ENCODE measurements at places on chromosomes 7 and 10.

DNA sequence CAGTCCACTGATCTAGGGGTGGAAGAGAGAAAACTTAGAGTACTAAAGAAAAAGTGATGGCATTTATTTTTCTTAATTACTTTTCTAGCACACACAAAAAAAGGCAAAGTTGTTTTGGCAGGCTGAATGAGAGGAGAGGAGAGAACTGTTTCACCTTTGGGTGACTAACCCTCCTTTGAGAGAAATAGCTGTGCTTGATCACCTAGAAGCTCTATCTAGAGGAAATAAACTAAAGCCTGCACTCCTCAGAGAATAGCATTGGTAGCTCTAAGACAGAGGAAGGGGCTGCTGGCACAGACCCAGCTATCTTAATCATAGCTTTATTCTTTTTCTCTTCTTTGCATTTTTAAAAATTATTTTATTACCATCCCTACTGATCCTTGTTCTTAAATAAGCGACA, 6.3 kb downstream of the TMEM243 start:
- DNase-seq: no peak

- no peak for DNase-seq
These were observed 22.7 kb upstream of the AGFG2 start for GRCh38 chr7:100516135-100516812.

- DNase-seq: no peak
These were observed at the start of gene WNT2 for GRCh38 chr7:117322741-117323304. Gene WNT2 (minus strand): TSS chr7:117323058. CDS start chr7:117322989, 69 bp downstream.

DNA sequence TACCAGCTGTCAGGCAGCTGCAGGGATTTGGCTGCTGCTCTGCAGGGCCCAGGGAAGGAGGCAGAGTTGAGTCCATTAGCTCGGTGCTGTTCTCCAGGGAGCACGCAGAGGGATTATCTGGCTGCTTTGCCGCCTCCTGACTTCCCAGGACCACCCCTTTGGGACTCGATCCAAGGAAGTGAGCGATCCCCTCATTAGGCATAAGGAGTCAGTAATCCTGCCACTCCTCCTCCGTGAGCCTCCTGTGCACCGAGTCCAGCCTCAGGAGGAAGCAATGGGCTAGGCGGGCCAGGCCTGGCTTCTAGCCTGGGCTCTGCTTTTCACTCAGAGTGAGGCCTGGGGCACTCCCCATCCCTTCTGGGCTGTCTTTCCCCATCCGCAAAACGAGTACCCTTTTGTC, 417.9 kb downstream of the RPS24 start:
- DNase-seq: peak; percentile 49

- DNase-seq: no peak
These were observed 168.7 kb downstream of the CAMK1D start for GRCh38 chr10:12518024-12518423.

DNA sequence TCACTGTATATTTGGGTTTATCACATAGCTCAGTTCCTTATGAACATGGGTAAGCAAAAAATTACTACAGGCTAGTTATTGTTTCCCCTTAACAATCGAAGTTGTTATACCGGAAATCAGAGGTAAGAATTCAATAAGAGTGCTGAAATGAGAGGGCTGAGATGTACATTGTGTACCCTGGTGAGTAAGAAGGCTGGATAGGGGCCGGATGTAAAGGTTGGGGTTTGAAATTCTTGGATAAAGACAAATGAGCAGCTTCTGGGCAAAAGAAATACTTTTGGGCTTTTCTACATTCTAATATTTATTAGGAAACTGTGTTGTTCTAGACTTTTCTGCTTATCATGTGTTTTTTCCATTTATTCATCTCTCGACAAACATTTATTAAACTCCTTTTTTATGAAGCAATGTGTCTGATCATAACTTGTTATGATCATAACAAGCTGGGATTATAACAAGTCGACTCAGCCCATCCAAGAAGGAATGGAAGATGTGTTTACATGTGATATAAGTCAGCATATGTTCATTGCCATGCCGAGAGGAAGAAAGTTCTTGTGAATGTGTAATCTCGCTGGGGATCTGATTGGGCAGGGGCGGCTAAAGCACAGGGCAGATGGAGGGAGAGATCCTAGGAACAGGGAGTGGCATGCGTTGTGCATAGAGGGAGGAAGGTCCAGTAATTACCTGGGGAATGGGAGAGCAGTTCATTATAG, 155.3 kb downstream of the PLXDC2 start:
- DNase-seq: no peak

GRCh38 chr7:98810153-98810802, 59.5 kb downstream of the TMEM130 start:
- peak; percentile 72 for DNase-seq

- no peak for DNase-seq
These were observed 78.4 kb downstream of the AKR1D1 start for GRCh38 chr7:138154661-138155060.

DNA sequence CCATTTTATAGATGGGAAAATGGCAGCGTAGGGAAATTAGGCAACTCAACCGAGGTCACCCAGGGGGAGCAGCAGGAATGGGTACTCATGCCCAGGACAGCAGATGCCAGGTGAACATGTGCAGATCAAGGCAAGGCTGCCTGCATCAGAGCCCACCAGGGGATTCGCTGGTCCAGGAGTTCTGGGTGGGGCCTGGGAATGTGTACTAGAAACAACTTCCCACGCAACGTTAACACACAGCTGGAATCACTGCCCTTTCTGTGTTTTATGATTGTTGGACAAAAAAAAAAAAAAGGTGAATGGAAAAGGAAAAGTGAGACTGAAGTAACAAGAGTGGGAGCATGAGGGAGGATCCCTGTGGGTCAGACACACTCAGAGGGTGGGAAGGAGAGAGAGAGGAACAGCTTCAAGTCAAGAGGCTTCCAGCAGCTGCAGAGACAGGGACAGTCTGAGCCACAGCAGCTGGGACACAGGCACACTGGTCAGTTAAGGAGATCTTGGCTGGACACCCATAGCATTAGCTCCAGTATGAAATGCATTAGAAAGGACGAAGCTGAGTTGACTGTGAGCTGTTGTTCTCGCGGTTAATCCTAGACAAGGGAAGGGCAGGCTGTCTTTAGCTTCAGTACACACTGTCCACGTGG, 187.9 kb upstream of the INHBA start:
- DNase-seq: no peak

- no peak for DNase-seq
These were observed 195.5 kb upstream of the HPS1 start for GRCh38 chr10:98642281-98642680.

GRCh38 chr10:76119515-76119914, 688.1 kb downstream of the LRMDA start:
- no peak for DNase-seq

DNA sequence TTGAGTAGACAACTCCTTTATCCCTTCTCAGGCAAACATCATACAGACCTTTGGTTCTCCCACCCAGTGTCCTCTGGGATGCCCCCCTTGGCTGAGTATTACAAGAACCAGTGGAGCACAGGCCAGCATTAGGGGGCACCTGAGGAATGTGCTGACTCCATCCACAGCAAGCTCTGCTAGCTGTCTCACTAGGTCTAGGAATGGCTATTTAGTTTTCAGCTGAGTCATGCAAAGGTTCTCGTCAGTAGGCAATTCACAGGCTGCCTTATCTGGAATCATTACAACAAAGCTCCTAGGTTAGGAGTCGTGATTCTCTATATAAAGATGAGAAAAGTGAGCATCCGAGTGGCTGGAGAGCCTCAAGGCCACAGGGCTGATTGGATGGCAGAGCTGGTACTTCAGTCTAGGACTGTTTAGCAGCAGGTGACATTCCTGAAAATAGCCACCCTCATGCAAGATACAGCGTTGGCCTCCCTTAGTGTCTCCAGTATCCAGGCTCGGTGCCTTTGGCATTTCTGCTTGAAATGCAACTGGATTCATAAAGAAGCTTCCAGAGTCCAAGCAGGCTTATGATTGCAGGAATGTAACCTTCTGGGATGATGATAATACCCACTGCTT, 75.8 kb downstream of the CDCA7L start:
- DNase-seq: no peak

DNA sequence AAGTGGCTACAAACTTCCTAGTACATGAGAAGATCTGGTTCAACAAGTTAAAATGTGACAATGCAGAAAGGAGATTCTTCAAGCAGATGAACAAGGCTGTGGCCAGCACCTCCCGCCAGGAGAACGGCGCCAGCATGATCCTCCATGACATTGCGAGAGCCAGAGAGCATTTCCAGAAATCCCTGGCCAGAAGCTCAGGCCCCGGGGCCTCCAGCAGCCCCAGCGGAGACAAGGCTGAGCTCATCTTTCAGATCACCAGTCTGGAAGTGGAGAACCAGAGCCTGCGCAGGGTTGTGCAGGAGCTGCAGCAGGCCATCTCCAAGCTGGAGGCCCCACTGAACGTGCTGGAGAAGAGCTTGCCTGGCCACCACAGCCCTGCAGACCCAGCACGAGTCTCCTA, 40.1 kb upstream of the ZNF273 start:
- DNase-seq: no peak

DNA sequence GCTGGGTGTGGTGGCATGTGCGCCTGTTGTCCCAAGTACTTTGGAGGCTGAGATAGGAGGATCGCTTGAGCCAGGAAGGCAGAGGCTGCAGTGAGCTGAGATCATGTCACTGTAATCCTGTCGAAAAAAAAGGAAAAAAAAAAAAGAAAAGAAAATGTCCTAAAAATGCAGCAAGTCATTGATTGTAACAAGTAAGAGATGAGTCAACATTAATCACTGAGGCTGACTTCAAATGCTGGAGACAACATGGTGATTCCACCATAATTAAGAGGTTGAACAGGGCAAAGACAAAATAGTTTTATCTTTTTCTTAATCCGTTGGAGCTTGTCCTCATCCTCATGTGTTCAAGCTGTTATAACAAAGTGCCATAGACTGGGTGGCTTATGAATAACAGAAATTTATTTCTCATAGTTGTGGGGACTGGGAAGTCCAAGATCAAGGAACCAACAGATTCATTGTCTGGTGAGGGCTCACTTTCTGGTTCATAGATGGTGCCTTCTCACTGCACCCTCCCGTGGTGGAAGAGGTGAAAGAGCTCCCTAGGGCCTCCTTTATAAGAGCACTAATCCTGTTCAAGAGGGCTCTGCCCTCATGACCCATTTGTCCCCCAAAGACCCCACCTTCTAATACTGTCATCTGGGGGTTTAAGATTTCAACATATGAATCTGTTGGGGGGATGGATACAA, 60.3 kb downstream of the TBXAS1 start:
- no peak for DNase-seq

GRCh38 chr7:100575206-100575631, 1.5 kb upstream of the SAP25 start:
- no peak for DNase-seq

DNA sequence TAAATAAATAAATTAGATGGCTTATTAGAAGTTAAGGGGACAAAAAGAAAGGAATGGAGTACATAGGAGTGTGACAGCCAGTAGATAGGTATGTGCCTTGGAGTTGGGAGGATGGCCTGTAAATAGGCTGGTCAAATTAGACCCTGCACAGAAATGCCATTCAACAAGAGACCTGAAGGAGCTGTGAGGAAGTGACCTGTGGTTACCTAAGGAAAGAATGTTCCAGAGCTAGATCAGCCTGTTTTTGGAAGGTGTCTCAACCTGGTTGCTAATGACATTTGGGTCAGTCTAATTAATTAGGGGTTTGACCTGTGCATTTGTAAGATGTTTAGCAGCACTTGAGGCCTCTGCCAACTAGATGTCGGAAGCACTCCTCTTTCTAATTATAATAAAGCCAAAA, 315.3 kb upstream of the PLXDC2 start:
- no peak for DNase-seq

- no peak for DNase-seq
These were observed 201.7 kb upstream of the FOXP2 start for GRCh38 chr7:114212721-114213429.

DNA sequence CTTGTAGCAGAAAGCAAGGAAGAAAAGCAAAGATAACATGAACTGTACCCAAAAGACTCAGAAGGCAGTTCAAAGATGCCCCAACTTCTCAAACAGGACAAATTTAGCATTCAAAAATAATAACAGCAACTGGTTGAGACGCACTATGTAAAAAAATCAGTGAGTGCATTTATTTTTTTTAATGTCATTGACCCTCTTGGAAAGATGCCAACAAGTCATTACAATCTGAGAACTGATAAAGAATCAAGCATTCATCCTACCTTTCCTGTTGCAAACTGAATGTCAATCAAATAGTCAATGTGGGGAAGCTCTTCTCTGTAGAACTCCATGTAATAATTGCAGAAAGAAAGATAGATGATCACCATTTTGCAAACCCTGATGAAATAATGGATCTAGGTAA, 1.7 kb upstream of the CCDC186 start:
- DNase-seq: no peak

- DNase-seq: no peak
These were observed 60.4 kb upstream of the DUSP5 start for GRCh38 chr10:110437351-110437605.

DNA sequence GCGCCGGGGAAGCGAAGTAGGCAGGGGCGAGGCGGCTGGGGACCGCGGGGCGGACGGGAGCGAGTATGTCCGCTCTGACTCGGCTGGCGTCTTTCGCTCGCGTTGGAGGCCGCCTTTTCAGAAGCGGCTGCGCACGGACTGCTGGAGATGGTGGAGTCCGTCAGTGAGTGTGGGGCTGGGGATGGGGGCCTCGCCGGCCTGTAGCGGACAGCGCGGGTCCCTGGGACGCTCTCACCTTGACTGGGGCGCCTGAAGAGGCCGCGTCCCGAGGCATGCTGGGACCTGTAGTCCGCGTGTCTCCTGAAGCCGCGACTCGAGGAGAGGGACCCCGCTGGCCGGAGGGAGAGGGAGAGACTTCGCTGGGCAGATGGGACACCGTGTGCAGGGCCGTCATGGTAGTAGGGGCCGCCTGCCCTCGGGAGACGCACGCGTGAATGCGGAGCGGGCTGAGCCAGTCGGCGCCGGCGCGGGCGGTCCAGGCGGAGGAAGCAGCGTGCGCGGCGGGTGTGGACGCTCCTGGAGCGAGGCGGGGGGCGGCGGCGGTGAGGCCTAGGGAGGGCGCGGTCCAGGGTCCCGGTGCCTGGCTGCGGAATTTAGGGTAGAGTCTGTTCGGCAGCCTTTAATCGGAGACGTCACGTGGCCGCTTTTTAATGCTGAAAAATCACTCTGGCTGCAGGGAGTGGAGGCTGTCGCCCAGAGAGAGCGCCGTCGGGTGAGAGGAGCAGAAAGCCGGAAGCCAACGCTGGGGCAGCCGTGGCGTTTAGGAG, at the start of gene NDUFB2:
NDUFB2 (plus strand) TSS at position 29 of the 767 bp plus-strand sequence; CDS start at position 66, 37 bp downstream.
- peak; percentile 84 for DNase-seq

GRCh38 chr10:103793429-103793828, 61.9 kb downstream of the SH3PXD2A start:
- DNase-seq: no peak

- DNase-seq: no peak
These were observed 48.6 kb downstream of the NCAPG2 start for GRCh38 chr7:158655931-158656441.
